ENCODE measurements at places on chromosomes 7 and 10.

DNA sequence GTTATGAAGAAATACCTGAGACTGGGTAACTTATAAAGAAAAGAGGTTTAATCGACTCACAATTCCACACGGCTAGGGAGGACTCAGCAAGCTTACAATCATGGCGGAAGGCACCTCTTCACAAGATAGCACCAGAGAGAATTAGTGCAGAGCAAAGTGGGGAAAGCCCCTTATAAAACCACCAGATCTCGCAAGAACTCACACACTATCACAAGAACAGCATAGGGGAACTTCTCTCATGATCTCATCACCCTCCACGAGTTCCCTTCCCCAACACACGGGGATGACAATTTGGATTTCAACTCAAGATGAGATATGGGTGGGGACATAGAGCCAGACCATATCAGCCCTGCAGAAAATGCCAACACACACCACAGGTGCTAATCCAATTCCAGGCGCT lies 218.7 kb downstream of the PARD3 start:
- DNase-seq, result peak; percentile 68

- no peak for DNase-seq
Observed at GRCh38 chr10:104103956-104104355, 18.0 kb upstream of the SFR1 start.

GRCh38 chr10:110495731-110496552 lies 1.8 kb upstream of the DUSP5 start:
- peak; percentile 87 for DNase-seq

- no peak for DNase-seq
Observed at GRCh38 chr10:23016636-23017035, 78.7 kb upstream of the MSRB2 start.

GRCh38 chr7:7489546-7489945 lies 46.1 kb downstream of the COL28A1 start:
- DNase-seq, result no peak

GRCh38 chr7:604001-604883 lies 84.6 kb upstream of the PDGFA start:
- peak; percentile 96 for DNase-seq

DNA sequence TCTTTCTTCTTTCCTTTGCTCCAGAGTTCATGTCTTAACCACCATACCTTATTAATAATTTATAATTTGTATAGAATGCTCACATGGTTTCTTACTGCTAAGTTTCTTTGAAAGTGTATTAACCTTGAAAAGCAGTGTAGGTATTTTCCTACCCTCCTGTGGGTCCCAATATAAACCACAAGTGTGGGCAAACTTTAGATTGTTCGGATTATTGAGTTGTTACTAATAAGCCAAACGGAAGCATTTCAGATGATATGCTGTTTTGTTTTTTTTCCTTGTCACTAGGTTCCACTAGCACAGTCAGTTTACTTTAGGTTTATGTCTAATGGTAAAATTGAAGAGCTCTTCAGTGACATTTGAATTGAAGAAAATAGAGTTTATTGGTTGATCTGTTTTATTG lies 10.2 kb downstream of the SSBP1 start:
- no peak for DNase-seq

- DNase-seq, result peak; percentile 54
Observed at GRCh38 chr7:155381852-155382801, 75.8 kb upstream of the EN2 start.

DNA sequence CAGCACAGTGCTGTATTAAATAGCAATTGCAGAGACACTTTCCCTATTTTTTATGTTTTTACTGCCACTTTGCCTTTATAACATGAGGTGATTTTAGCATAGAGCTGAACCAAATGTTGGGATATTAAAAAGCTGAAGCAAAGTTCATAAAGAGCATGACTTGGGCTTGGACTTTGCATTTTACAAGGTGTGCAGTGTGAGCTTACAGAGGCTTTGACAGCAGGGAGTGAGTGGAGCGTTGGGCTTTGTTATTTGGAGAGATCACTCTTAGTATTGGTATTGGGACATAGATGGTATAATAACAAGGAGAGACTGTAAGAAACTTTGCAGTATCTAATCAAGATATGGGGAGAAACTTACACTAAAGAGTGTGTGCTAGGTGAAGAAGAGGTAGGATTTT lies 449.1 kb downstream of the AUTS2 start:
- no peak for DNase-seq

DNA sequence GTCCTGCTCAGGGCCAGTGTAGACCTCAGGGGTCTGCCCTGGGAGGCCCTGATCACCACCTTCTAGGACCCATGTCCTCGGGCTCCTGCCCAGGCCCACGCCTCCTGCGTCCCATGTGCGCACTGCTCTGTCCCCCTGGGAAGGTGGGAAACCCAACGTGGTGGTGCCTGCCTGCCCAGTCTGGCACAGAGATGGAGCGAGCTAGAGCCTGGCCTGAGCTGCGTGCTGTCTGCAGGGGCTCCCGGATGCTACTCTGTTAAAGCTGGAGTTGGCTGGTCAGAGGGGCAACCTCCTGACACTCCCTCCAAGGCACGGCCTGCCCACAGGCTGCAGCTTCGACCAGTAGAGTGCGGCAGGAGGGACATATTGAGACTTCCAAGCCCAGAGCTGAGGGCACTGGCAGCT lies 171.7 kb downstream of the DNAJB6 start:
- no peak for DNase-seq

All from suppressor macrophage treated with lipopolysaccharide for 1 hour (primary cell).